ENCODE measurements at places on chromosomes 6 and 20. TPM values are rescaled to one million over a fixed set of nuclear protein-coding genes. Genes with fewer than 3 reads are reported as not detected.

The SOX4 gene
- 8.5 TPM for total RNA-seq

The NKAIN4 gene
- 4.0 TPM for total RNA-seq

The VSX1 gene
- 1.3 TPM for total RNA-seq

The PROKR2 gene
- not detected for total RNA-seq

The CNBD2 gene
- total RNA-seq, result 5.3 TPM

The SRMS gene
- 0.14 TPM for total RNA-seq

The HTR1E gene
- total RNA-seq, result not detected

The SLC35F1 gene
- 0.02 TPM for total RNA-seq

The FAM209B gene
- 0.28 TPM for total RNA-seq

The DSP gene
- 40.4 TPM for total RNA-seq

The NT5E gene
- 21.7 TPM for total RNA-seq

The GSTA2 gene
- not detected for total RNA-seq

The VSTM2L gene
- total RNA-seq, result 19.8 TPM

The SPATS1 gene
- not detected for total RNA-seq

All from A549 treated with dexamethasone at 1 μM for 4 hours (cell line).